Fibroblast of skin of left quadriceps (primary cell): ENCODE measurements at places on chromosomes 1 and 21.

DNA sequence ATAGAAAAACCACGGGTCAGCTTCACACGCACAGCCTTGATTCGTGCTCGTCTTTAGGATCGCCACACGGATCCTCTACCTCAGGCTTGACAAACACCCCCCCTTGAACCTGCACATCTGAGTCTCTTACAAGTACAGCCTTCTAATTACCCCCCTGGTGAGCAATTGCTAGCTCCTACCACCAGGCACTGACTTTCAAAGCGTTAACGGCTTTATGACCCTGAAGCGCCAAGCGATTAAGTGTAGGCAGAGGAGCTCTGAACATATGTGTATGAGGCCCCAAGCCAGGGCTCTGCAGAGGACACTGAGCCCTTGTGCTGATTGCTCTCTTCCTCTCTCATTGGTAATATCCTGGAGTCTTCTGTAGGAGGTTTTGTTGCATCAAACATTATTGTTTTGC is 55.7 kb upstream of the EPHA8 start:
- DNase-seq = no peak

GRCh38 chr1:234902774-234903547 is 225.7 kb downstream of the TOMM20 start:
- DNase-seq = no peak

- no peak for DNase-seq
These were observed 424 bp upstream of the NECAP2 start for GRCh38 chr1:16440131-16440469.

GRCh38 chr1:222043444-222044292 is 301.8 kb upstream of the DUSP10 start:
- DNase-seq = peak; percentile 93

GRCh38 chr1:37161171-37161570 is 126.9 kb upstream of the GRIK3 start:
- no peak for DNase-seq

GRCh38 chr1:218299416-218299815 is 14.3 kb downstream of the RRP15 start:
- DNase-seq = peak; percentile 35

- DNase-seq = no peak
These were observed 146.4 kb upstream of the TIAM1 start for GRCh38 chr21:31490443-31490842.

- no peak for DNase-seq
These were observed 43.2 kb upstream of the CACHD1 start for GRCh38 chr1:64426681-64427080.

DNA sequence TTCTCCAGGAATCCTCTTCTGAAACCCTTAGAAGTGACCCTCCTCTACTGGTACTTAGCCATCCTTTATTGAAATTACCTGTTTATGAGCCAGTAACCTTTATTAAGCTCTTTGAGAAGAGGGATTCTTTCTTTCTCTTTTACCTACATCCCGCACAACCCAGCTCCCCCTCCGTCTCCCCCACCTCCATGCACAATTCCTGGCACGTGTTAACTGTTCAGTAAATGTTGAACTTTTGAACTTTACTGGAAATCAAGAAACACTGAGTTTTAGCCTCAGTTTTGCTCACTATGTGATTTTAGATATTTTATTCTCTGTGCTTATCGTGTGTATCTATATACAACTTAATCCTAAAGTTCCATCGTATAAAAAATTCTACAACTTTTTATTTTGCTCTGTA is 1.8 kb downstream of the TMED5 start:
- DNase-seq = no peak

- peak; percentile 74 for DNase-seq
These were observed 110.3 kb downstream of the MRPL39 start for GRCh38 chr21:25496825-25497482.

- no peak for DNase-seq
These were observed 3.4 kb downstream of the TAL1 start for GRCh38 chr1:47228644-47229030.

DNA sequence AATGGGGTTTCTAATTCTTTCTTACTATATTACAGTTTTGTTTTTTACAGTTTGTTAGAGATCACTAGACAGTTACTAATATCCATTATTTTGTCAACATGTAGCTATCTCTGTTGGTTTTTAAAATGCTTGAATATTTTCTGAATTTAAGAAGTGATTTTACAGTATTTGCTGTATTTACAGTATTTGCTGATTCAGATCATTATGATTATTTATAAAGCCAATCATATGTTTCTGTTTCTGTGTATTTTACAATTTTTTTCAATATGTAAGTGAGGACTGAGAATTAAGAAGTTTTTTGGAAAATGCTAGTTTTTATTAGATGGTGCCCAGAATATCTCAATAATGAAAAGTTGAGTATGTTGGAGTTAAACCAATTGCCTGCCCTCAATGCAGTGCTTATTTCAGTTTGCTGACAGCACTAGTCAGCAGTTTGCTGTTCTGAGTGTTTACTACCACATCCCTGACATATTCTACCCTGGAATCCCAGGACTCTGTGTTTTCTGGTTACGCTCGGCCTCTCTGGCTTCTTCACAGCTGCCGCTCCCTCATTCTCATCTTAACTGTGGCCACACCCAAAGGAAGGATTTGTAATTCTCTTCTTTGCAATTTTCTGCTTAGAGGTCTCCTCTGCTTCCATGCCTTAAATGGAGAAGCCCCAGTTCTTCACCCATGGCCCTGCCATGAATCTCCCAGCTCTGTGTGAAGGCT is 68.0 kb upstream of the BACH1 start:
- no peak for DNase-seq

GRCh38 chr1:89085781-89086180 is 20.8 kb upstream of the GBP1 start:
- DNase-seq = no peak

GRCh38 chr1:71049951-71050598 is 2.5 kb upstream of the PTGER3 start:
- peak; percentile 38 for DNase-seq

DNA sequence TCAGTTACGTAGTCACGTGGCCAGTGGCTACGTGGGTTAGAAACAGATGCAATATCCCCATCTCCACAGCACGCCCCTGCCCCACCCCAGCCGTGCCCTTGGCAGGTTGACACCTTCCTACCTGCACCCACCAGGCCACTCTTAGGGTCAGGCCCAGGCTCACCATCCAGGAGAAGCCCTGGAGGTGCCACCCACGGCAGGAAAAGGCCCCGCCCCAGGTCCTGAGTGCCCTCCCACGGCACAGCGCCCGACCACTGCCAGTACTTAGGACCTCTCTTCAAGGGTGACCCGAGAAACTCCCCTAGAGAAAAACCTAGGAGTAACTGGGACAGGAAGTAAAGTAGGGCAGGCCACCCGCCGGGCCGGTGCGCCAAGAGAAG is 1.5 kb downstream of the C1orf35 start:
- DNase-seq = no peak

DNA sequence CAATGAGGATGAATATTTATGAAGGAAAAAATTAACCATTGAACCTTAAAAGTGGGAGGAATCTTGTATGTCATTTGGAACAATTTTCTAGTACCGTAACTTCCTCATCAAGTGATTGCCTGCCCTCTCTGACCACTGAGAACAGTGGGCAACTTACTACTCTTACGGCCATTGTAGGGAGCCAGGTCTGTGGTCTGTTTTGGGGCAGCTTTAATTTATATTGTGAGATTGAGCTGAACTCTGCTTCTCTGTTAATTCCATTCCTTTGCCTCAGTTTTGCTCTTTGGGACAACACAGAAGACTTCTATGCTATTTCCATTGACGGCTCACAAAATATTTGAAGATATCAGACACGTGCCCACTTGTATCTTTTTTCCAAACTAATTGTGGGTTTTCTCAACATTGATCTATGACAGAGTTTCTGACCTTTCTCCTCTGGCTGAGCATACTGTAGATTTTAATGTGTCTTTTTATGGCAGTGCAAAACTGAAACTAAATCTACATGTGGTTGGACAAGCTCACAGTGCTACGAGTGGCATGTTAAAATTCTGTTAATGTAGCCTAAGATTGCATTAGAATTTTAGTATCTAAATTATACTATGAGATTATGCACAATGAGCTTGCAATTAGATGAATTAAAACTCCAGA is 27.8 kb upstream of the ZNF281 start:
- DNase-seq = no peak

DNA sequence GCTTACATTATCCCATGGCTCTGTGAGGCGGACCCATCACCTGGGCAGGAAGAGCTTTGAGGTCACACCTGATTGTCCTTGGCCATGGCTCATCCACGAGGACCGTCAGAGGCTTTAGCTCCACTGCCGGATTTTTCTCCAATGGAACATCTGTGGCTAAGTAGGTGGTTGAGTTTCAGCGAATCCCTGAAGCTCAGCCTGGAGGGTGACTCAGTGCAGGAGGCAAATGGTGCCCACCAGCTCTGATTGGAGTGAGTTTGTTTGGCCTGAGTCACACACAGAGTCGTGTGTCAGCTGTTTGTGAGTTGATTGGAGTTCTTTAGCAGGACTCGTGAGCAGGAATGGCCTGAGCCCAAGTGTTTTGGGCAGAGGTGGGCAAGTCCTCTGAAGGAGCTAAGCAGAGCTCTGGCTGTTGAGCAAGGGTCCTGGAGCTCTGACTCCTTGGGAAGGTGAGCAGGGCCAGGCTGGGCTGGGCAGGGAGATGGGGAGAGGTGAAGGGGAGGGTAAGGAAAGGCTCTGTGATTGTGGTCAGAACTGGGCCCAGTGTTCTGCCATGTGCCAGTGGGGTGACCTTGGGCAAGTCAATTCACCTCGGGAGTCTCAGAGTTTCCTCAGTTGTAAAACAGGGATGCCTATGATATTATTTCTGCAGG is 2.0 kb downstream of the SLC6A17 start:
- DNase-seq = no peak

GRCh38 chr1:15848143-15848928 is 829 bp downstream of the SPEN start:
- no peak for DNase-seq

DNA sequence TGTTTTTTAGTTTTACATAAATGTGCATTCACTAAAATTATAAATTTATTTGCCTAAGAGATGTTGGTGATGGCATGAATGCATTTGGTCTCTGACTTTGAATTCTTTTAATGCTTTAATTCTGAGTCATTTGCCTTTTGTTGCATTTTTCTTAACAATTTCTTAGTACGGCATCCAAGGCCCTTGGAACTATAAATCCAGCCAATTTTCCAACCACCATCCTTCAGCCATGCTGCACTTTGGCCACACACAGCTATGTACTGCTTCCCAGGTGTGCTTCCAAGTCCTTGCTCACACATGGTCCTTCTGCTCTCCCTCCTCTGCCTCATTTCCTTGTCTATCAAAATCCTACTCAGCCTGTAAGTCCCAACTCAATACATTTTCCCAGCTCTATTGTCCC is 161.0 kb downstream of the DHRS3 start:
- DNase-seq = no peak

DNA sequence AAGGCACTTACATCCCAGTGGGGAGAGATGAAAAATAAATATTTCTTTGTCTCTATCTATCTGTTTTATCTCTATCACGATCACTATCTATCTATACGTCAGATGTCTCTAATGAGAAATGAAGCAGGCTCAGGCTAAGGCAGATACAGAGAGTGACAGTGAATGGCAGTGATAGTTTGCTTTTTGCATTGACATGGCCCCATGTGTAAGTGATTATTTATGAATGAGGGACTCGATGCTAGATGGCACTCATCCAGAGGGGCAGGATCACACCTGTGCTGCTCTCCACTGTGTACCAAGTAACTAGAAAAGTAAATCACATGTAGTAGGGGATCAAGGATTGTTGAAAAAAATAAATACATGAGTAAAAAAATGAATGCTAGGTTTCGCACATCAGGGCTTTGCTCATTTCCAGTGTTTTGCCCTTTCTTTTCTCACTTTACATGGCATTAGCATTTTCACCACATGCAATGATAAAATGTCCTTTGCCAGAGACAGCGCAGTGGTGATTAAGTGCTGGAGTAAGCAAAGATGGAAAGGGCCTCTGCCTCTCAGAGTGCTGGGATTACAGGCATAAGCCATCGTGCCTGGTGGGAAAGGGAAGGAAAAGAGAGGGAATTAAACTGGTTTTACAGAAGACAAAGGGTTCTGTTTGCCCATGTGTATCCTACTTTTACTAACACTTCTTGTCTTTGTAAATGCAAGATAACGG is 16.5 kb downstream of the TBX19 start:
- DNase-seq = no peak

DNA sequence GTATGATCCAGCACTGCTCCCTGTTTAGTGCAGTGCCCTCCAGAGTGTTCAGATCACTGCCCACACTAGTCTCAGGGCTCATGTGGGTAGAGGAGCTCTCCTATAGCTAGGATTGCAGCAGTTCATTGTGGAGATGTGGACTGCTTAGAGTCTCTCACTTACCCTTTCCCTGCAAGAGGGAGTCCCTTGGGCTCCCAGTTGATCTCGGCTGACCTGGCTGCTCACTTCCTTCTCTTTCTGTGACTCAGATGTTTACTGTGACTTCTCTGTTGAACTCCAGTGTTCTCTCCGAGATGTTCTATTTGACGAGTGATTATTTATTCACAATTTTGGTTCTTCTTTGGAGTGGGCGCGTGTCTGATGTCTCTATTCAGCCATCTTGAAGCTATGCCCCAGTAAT is 141.9 kb downstream of the PTBP2 start:
- DNase-seq = no peak

GRCh38 chr1:180527101-180527669 is 24.8 kb upstream of the ACBD6 start:
- DNase-seq = no peak

DNA sequence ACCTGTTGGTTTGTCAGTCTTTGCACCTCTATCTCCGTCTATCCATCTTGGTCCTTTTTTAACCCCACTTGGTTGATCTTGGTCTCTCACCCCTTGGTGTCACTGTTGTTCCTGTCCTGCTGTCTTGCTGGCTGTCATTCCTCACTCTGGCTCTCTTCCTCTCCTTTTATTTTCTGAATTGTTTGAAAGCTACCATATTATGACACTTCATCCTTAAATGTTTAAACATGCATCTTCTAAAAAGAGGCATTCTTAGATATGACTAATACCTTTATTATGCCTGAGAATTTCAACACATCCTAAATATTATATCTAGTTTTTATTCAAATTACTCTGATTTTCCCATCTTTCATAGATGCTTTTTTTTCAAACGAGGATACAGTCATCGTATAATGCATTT is 37.0 kb downstream of the BACH1 start:
- no peak for DNase-seq

- DNase-seq = peak; percentile 36
These were observed 136.1 kb upstream of the IRF2BP2 start for GRCh38 chr1:234745844-234746797.

- DNase-seq = no peak
These were observed 26.1 kb downstream of the PRKACB start for GRCh38 chr1:84170171-84170570.

- no peak for DNase-seq
These were observed 458.3 kb downstream of the LMO4 start for GRCh38 chr1:87786861-87787545.

- DNase-seq = peak; percentile 67
These were observed 814.4 kb upstream of the RGS18 start for GRCh38 chr1:191343816-191344215.

- DNase-seq = no peak
These were observed 14.8 kb upstream of the HEYL start for GRCh38 chr1:39654291-39654690.

GRCh38 chr1:43532716-43533115 is 2.0 kb downstream of the PTPRF start:
- DNase-seq = no peak
